ENCODE measurements at places on chromosomes 6 and 20. TPM values are rescaled to one million over a fixed set of nuclear protein-coding genes. Genes with fewer than 3 reads are reported as not detected.

Gene UBD
- not detected for total RNA-seq

DNA sequence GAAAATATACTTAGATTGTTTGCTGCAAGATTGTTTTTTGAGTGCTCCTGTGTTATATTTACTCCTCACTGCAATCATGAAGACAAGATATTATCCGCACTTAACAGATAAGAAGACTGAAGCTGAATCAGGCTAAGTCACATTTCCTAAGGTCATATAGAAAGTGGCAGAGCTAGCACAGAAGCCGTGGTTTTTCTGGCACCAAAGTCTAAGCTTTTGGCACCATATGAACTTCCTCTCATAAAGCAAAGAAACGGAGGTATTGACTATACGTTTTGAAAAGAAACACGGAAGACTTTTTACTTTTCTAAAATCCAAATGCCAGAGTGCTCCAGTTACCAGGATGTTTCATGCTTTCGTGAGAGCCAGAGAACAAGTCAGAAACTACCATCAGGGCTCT, 9.3 kb upstream of the DTD1 start:
- no peak for DNase-seq

Gene CGA
- total RNA-seq = 0.67 TPM

DNA sequence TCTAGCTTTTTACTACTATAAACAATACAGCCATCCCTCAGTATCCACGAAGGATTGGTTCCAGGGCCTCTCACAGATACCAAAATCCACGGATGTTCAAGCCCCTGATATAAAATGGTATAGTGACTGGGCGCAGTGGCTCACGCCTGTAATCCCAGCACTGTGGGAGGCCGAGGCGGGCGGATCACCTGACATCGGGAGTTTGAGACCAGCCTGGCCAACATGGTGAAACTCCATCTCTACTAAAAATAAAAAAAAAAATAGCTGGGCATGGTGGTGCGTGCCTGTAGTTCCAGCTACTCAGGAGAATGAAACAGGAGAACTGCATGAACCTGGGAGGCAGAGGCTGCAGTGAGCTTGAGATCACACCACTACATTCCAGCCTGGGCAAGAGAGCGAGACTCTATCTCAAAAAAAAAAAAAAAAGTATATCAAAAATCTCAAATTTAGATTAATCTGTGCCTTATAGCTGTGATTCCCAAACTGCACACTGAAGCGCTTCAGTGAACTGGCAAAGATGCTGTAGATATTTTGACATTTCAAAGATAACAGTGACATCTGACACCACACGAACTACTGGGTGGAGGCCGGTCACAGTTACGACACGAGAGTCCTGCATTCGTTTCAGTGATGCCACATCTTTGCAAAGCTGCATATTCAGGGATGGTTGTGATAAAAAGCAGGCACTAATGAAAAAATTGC, 38.3 kb downstream of the MRS2 start:
- DNase-seq = peak; percentile 30
